Activated T-cell treated with anti-CD3 and anti-CD28 coated beads, Interleukin-2, amount 50 U/mL, for 1 hour (primary cell): ENCODE measurements at places on chromosomes 3 and 15.

DNA sequence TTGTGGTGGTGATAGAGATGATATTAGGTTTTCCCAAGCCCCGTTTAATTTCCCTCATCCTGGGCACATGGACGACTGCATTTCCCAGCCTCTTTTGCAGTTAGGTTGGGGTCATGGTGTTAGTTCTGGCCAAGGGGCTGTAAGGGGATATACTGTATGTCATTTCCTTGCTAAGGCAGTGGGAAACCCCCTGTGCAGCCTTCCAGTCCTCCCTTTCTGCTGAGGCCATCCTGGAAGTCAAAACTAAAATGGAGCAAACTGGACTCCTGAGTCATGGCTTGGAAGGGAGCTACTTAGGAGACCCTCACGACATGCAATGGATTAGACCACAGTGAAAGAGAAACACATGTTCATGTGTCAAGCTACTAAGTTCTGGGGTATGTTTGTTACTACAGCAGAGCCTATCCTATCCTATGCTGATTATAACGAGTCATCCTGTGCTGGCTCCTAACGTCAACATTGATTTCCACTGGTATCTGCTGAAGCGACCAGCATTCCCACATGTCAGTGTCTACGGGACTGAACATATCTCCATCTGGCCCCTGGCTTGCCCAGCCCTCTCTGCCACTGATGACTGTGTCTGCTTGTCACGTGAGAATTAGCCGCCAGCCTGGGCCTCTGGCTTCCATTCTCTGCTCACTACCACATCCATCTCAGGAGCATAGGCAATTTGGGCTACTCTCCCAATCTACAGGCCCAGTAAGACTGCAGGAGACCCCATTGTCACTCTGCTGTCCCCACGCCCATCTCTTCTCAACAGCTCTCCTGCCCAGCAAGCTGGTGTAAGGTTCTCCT lies 85.6 kb upstream of the MEF2A start:
- DNase-seq: no peak

- DNase-seq: no peak
These were observed at the start of gene CAPN3 for GRCh38 chr15:42359249-42359648. CAPN3 (plus strand) TSS chr15:42359501; CDS start chr15:42359806, 305 bp downstream.

DNA sequence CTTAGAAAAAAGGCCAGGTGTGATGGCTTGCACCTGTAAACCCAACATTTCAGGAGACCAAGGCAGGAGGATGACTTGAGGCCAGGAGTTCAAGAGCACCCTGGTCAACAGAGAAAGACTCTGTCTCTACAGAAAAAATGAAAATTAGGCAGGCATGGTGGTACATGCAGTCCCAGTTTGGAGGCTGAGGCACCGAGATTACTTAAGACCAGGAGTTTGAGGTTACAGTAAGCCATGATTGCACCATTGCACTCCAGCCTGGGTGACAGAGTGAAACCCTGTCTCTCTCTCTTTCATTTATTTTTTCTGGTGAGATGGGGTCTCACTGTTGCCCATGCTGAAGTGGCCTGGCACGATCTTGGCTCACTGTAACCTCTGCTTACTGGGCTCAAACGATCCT lies 24.7 kb downstream of the IP6K1 start:
- no peak for DNase-seq

DNA sequence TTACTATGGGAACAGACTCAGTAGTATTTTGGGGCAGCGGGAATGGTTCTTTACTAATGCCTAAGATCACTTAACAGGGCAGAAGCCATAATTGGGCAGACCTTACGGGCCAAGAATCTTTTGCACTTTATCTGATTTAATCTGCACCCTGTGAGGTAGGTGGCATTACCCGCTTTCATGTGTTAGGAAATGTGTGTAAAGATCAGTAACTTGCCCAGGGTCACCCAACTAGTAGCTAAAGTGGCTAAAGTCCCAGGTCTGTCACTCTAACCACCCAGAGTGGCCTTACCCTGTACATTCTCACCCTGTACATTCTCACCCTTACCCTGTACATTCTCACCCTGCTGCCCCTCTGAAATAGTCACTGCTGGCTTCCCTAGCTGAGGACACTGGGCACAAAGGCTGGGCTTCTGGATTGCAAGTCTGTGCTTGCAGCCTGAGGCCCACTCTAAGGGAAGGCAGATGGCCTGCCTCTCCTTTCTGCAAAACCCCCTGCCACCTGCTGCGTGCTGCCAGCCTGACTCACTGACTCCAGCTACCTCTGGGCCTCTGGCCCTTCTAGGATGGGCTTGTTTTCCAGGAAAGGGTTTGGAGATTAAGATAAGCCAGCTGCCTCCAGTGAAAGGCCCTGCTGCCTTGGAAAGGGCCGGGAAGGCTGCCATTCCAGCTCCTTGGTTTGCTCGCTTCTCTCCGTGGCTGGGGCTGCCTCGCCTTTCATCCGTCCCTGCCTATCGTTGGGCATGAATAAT lies 37.5 kb upstream of the MYZAP start:
- DNase-seq: no peak

DNA sequence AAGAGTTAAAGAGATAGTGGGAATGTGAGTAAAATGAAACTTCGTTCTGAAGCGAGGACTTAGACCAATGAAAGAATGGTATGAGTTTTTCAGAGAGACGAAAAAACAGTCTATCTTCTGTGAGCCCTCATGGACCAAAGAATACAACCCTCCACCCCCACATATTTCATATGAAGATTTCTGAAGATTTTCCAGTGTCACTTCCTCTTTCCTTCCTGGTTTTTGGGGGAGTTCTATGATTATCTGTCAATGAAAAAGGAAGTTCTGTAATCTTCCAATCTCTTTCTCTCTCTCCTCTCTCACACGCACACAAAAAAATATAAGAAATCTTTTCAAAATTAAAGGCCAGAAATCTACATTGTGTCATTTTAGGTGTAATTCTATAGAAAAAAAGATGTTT lies 27.7 kb downstream of the CMSS1 start:
- DNase-seq: no peak

- DNase-seq: no peak
These were observed 794.8 kb downstream of the MCTP2 start for GRCh38 chr15:95025924-95026728.

DNA sequence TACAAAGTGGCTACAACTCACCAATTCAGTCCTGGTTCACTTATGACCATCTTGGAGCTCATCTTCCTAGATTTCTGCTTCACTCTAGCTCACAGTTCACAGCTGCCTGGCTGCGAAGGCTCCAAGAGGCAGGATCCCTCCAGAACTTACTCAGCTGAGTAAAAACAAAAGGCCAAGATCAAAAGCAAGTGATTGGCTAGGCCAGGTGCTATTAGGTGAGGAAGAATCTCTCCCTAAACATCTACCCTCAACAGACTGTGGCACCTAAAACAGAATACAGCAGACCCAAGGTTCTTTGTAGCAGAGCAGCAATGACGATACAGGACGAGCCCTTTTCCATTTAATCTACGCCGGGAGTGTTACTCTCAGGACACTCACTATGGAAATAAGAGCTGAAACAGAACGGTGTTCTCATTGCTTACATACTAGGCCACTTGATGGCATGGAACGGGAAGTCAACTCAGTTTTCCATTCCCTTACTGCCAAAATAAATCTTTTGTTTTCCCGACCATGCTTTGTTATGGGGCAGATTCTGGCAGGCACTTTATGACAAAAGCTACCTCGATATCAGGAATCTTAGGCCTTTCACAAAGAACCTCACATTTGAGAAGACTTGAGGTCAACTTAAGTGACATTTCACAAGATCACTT lies 901 bp downstream of the ICE2 start:
- no peak for DNase-seq

DNA sequence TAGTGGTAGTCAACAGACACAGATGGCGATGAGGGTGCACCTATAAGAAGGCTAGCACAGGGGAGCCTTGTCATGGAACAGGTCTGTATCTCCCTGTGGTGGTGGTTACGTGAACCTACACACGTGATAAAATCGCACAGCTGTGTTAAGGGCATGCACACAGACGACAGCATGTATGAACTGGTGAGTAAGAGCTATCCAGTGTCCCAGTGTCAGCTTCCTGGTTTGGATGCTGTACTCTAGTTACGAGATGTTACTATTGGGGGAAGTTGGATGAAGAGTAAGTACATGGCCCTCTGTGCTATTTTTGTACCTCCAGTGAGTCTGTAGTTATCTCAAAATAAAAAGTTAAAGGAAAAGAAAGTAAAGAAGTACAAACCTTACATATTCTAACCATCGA lies 38.2 kb downstream of the MTMR10 start:
- DNase-seq: no peak

DNA sequence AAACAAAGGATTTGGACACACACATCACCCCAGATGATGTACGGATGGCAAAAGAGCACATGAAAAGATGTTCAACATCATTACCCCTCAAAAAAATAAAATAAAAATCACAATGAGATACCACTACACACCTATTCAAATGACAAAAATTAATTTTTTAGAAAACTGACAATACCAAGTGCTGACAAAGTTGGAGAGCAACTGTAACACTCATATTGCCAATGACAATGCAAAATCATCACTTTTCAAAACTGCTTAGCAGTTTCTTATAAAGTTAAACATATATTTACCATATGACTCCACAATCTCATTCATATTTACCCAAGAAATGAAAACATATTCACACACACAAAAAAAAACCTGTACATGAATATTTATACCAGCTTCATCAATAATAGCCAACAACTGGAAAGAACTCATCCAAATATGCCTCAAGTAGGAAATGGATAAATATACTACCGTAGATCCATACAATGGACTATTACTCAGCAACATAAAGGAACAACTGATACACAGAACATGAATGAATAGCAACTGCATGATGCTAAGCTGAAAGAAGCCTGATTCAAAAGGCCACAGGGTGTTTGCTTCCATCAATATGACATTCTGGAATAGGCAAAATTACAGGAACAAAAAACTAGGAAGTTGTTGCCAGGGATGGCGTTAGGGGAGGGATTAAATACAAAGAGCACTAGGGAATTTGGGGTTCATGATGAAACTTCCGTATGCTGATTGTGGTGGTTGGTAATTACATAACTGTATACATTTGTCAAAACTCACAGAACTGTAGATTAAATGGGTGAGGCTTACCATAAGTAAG lies 1.3 kb downstream of the FSIP1 start:
- DNase-seq: no peak

DNA sequence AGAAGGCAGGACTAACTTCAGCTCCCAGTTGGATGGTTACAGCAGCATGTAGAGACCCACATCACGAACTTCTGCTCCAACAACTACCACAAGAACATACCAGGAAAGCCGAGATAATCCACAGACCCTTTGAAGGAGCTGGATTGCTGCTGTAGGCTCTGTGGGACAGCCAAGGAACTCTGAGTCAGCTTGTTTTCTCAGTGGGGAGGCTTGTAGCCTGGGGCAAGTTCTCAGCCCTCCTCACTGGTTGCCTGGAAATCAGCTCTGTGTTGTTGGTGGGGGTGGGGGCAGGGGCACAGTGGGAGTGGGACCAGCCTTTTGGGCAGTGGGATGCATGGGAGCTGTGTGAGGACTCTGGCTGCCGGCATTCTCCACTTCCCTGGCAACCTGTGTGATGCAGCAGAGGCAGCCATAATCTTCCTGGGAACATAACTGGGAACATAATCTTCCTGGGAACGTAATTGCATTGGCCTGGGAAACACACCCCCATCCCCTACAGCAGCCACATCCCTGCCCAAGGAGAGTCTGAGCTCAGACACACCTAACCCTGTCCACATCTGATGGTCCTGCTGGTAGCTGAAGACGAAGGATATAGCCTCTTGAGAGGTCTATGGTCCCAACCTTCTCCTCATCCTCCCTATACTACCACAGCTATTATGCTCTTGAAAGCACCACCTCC lies 153.1 kb downstream of the PEAK1 start:
- DNase-seq: no peak
